Stimulated activated CD8-positive, alpha-beta memory T cell treated with anti-CD3 and anti-CD28 coated beads, Interleukin-4, amount 100 ng/mL, for 4 hours (primary cell): ENCODE measurements at places on chromosomes 3 and 15.

- no peak for DNase-seq
Observed at GRCh38 chr3:171115667-171116066, 89.1 kb upstream of the SLC2A2 start.

DNA sequence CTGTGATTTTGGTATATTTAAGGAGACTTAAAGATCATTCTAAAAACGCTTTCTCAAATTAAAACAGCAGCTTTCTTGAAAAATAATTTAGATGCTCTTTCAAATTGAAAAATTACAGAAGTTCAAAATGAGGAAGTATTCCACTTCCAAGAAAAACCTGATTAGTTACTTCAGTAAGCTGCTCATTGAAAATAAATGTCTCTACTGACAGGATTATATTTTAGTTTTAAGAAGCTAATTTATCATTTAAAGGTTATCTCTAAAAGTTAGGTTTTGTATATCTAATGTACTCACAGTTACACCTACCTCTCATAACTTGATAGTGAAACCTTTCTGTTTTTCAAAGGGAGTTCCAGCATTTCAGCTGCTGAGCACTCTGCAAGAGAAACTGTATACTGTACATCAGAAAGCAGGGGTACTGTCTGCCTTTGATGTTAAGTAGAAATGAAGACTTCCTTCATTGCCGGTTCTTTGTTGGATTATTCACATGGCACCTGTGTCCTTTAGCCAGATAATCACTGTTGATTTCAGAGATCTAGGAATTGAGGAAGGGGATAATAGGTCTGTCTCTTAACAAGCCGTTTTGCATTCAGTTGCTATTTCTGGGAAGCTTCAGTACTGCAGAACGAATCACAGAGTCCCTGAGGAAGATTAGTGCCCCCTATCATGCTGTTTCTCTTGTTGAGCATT, 161.6 kb downstream of the TCF12 start:
- DNase-seq = no peak

DNA sequence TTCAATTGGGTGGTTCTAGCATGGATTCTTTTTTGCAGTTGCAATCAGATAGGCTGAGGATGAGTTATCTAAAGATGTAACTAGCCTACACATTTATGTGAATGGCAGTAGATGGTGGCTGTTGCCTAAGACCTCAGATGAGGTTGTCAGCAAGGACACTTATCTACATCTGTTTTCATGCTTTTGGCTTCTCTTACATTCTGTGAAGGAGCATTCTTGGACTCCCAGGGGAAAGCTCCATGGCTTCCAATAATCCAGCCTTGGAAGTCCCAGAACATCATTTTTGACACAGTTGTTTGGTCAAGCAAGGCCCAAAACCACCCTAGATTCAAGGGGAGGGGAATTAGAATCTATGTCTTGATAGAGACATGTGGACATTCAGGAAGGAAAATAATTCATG, 332.2 kb upstream of the RBMS3 start:
- no peak for DNase-seq

- no peak for DNase-seq
Observed at GRCh38 chr15:68387381-68388143, 44.4 kb downstream of the ITGA11 start.

- no peak for DNase-seq
Observed at GRCh38 chr3:31955581-31955980, 25.5 kb downstream of the OSBPL10 start.

DNA sequence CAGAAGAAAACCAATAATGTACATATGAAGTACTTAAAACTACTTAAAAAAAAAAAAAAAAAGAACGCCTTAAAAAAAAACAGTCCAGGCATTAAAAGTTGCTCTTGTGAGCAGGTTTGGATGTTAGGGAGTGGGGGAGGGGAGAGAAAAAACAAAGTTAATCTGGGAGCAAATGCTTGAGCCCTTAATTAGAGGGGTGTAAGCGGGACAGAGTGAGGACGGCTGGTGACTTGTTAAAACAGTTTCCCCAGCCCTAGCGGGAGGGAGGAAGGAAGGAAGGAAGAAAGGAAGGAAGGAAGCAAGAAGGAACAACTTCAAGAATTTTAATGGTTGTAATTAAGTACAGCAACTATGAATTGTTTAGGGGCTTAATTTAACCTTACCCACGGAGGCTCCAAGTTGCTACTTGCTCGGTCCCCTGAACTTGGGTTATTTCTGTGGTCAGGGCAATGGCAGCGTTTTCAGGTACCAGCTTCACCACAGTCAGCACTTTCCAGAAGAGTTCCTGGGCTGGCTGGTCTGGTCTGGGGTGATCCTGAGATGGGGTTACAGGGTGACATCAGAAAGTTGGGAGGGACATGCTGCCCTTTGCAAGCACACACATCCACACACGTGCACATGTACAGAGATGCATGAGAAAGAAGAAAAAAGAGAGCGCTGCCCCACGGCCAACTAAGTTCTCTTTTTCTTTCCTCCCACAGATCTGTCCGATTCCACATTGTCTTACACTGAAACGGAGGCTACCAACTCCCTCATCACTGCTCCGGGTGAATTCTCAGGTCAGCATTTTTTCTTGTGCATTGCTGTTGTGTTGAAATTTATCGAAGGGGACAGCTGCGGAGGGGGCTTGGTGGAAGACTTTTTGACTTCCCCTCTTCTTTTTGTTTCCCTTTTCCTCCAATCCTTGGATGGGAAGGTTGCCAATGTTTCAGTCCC, 14.0 kb downstream of the SMAD6 start:
- no peak for DNase-seq

DNA sequence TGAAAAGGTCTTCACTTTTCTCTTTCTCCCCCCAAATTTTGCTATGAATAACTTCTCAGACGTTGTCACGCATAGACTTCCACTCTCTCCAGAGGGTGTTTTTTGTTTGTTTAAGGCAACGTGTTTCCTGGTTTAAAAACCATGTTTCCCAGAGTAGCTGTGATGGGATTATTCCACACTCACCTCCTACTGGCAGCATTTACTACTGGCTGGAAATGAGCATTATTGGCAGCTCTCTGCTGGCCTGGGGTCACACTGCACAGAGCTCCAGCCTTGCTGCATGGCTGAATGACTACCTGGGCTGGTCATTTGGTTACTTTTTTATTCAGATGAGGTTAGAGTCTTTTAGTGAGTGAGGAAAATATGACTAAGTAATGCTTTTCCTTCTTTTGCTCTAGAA, 65.2 kb downstream of the RARB start:
- DNase-seq = no peak

DNA sequence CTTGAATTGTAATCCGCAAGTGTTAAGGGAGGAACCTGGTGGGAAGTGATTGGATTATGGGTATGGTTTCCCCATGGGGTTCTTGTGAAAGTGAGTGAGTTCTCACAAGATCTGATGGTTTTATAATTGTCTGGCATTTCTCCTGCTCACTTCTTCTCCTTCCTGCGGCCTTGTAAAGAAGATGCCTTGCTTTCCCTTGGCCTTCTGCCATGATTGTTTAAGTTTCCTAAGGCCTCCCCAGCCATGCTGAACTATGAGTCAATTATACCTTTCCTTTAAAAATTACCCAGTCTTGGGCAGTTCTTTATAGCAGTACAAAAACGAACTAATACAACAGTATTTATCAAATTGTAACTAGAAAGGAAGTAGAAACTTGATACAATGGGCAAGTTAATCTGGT, 31.9 kb downstream of the IFT57 start:
- no peak for DNase-seq
